ENCODE measurements at places on chromosomes 11 and 22.
A peak's percentile ranks its signal among the peaks of the same experiment; 100 is the strongest.

DNA sequence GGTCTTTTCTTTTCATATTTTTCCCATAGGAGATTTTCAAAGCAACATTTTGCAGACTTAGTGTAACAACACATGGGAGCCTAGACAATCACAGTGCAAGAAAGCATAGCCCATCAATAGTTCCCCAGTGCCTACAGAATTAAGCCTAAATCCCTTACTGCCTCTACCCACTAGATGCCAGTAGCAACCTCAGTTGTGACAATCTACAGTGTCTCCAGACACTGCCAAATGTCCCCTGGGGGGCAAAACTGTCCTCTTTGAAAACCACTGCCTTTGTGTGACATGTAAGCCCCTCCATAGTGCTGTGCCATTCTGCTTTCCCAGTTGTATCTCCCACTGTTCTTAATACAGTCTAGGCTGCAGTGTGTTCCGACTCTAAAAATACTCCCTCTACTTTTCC, 1329.0 kb downstream of the LRRC4C start:
- peak; percentile 59 for DNase-seq

DNA sequence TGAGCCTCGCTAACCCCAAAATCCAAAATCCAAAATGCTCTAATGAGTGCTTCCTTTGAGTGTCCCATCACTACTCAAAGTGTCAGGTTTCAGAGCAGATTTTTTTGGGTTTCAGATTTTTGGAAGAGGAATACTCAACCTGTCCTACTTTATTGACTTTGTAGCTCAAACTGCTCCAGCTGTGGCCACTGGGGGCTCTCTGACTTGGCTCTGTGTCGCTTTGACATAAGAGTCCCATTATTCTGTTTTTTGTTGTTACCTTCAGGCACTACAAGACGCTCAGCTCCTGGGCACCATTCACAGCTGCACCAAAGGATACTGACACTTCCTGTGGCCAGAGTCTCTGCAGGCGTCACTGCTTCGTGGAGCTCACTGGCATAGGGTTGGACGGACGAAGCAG, 41.1 kb downstream of the PHF21B start:
- DNase-seq, result peak; percentile 16

DNA sequence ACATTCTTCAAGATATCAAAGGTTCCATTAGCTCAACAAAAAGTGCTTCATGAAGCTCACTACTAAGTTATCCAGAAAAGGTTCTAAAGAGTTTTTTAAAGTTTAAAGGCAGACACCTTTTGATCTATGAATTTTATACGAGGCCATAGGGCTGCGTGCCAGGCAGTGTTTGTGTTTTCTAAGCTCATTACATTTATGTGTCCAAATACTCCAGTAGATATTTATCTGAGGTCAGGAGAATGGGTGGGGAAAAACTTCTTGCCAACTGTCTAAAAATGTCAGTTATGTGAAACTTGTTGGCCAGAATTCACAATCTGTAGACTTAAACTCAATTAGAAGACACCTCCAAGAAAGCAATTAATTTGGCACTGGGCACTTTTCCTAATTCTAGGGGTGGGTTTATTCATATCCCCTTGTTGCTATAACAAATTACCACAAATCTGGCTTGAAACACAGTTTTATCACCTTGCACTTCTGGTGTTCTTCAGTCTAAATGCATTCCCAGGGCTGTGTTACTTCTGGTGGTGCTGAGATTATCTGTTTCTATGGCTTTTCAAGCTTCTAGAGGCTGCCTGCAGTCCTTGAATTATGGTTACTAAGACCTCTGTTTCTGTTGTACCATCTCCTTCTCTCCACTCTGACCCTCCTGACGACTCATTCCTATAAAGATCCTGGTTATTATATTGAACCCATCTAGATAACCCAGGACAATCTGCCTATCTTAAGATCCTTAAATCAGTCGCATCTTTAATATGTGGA, 1030.4 kb upstream of the CNTN5 start:
- DNase-seq, result no peak

- no peak for DNase-seq
Measured at GRCh38 chr11:78281511-78281910, 92.8 kb downstream of the USP35 start.

DNA sequence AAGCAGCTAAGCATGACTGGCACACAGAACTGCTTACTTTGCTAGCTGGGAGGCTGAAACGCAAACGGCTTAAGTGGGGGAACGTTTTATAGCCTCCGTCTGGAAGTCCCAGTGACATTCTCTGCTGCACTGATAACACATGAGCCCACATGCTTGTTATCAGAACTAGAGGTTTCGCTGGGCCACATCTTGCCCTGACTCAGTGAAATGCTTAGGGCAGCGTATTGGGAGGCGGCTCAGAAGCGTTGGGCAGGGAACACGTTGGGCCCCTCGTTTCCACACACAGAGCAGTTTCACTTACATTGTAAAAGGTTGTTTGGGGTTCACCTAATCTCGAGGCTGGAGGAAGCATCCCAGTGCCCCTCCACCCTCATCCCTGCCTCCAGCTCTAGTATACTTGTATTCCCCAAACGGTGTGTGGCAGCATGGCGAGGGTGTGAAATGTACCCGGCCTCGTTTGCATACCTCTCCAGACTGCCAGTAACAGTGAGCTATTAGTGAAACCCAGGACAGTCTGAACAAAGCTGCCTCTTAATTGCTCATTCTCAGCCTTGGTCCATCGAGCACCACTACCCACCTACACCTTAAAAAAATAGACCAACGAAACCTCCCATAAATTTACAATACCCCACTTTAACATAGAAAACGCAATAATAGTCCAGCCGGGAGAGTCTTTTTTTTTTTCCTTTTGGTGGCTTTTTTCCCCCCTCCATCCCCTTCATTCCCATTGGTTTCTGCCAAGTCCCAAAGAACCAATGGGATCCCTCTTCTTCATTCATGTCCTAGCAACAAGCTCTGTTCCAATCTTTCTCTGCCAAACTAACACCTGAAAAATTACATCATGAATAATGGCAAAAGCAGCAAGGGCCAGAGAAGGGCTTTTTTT, 218.8 kb upstream of the SORL1-AS1 start:
- no peak for DNase-seq

GRCh38 chr11:134501406-134502152, 89.5 kb upstream of the B3GAT1 start:
- DNase-seq, result no peak

DNA sequence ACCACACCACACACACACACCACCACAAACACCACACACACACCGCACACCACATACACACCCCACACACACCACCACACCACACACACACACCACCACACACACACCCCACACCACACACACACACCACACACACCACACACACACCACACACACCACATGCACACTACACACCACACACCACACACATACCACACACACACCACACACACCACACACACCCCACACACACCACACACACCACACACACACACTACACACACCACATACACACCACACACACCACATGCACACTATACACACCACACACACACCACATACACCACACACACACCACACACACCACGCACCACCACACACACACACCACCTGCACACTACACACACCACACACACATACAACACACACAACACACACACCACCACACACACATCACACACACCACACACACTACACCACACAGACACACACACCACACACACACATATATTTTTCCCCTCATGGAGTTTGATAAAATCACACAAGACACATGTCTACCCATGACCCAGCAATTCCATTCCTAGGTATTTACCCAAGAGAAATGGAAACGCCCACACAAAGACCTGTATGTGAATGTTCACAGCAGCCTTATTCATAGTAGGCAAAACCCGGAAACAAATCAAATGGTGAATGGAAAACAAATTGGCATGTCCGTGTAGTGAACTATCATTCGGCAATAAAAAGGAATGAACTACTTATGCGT, 14.3 kb downstream of the CD5 start:
- no peak for DNase-seq

DNA sequence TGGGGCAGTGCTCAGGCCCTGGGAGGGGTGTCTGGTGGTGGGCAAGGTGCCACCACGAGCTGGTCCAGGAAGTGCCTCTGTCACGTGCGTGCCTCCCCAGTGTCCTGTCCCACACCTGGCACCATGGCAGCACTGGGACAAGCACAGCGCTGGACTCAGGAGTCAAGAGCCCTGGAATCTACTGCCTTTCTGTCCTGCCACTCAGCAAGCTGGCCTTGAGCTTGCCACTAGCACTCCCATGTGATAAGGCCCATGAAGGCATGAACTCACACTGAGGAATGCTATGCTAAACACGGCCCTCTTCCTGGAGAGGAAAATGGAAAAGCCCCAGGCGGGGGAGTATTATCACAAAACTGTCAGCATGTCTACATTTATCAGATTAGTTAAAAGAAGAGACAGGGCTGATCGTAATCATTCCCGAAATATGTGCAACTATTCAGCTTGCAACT, 50.7 kb upstream of the SLC35C1 start:
- DNase-seq, result no peak

GRCh38 chr11:134749040-134749839, 337.2 kb upstream of the B3GAT1 start:
- DNase-seq, result no peak

DNA sequence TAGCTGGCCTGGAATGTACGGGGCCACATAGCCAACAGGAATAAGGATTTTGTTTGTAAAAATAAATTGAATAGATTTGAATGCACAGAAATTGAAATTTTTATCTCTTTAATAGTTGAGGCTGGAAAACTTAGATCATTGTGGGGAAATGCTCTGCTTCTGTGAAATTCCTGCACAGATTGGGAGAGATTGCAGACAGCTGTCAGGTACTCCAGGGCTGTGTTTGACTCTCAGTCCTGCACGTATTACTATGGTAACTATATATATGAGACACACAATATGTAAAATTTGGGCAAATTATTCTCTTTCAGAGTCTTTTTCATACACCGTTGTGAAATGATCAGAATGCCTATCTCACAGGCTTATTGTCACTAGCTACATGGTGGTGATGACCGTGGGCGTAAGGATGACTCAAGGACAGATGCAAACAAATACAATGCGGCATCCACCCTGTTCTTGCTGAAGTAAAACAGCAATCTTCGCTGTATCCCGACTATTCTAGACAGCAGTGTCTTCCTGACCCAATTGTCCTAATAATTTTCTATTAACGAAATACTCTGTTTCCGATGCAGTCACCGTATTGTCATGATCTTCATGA, 79.4 kb downstream of the ZC3H12C start:
- DNase-seq, result no peak

DNA sequence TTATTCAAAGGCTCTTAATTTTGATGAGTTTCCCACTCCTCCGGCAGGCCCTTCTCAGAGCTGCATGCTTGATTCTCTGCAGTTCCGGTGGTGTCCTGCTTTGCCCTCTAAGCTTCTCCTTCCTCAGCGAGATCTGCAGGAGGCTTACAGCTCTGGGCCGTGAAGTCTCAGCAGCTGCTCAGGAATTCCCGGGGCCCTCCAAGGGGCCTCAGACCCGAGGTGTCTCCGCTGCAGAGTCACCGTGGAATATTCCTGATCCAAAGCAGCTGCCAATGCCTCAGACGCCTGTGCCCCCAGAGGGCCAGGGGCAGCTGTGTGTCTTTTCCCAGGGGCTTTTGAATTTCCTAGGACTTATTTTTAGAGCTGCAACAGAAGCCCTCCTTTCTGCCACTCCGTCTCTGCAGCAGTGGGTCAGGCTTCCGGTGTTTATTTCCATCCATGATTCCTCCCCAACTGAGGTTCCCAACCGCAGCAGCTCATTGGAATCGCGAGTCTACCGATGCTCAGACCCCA, 37.2 kb downstream of the RPS6KA4 start:
- DNase-seq, result no peak

DNA sequence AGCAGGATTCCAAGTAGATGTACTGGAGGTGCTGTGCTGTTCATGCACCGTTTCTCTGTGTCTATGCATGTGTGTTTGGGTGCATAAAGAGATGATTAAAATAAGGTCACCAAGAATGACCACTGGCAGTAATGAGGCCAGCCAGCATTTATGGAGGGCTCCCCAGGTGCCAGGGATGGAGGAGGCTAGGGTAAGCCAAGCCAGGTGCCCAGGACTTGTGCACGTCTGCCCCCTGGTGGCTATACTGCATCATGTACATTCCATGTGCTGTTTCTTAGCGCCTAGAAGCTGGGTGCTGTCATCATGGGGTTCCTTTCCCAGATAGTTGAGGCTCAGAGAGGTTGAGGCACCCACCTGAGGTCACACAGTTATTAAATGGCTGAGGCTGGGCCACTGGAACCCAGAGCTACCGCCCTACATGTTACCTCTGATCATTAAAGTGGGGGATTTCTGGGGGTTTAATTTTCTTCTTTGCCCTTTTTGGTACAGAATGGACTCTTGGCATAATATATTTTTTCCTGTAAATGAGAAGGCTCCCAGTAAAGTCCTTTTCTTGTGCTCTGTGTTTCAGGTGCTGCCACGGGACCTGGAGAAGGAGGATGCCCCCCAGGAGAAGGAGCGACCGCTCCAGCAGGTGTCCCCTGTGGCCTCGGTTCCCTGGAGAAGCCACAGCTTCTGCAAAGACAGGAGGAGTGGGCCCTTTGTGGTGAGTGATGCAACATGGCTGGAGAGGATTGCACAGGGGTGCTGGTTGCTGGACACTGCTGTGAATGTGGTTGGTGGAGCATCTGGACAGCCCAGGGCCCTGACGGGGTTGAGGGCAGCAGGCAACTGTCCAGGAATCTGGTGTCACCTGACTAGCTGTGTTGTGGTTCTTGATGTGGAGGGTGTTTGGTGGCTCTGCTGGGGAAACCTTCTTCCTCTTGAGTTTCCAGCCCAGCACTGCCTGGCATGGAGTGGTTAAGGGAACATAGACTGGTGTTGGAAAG, 96.4 kb downstream of the KIAA1671 start:
- DNase-seq, result peak; percentile 70

GRCh38 chr22:20632518-20632917, 125.1 kb downstream of the MED15 start:
- no peak for DNase-seq

DNA sequence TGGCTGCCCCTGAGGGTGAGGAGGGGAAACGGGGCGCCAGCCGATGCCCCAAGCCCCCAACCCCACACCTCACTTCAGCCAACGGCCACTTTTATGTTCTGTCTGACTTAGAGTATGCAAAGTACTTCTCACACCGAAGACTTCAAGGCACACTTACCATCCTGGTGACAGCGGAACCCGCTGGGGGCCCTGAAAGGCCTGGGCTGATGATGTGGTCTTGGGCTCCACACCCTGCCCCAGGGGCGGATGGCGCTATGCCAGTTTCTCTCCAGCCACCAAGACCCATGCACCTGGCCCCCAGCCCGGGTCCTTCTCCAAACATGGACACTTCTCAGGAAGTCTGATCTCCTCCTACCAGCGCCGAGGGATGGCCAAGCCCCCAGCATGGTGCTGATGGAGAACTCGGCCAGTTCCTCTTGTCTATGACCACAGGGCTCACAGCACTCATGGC, 175.4 kb downstream of the CTTN start:
- no peak for DNase-seq
